Umbilical cord (tissue), 2 donors: ENCODE measurements at places on chromosomes 1 and 21. TPM values are rescaled to one million over a fixed set of nuclear protein-coding genes. Genes with fewer than 3 reads are reported as not detected.

Gene TEKT2
- not detected for total RNA-seq

Gene ALDH9A1
- 64.8 TPM for total RNA-seq

Gene TUT4
- total RNA-seq = 87.4 TPM

Gene S100B
- not detected for total RNA-seq

DNA sequence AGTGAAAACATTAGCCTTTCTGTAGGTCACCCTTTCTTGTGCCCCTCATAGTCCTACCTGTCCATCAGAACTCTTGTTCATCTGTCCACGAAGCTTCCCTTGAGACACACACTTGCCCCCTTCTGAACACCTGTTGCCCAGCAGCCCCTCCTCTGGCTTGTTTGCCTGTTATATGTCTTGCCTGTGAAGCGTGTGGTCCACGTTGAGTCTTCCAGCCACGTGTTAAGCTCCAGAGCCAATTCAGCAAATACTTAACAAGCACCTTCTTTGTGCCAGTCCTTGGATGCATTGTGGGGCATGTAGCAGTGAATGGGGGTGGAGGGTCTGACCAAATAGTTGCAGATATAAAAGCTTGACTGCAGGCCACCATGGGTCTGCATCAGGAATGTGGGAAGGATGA lies 66.6 kb downstream of the MAN1C1 start:
- DNase-seq = no peak

DNA sequence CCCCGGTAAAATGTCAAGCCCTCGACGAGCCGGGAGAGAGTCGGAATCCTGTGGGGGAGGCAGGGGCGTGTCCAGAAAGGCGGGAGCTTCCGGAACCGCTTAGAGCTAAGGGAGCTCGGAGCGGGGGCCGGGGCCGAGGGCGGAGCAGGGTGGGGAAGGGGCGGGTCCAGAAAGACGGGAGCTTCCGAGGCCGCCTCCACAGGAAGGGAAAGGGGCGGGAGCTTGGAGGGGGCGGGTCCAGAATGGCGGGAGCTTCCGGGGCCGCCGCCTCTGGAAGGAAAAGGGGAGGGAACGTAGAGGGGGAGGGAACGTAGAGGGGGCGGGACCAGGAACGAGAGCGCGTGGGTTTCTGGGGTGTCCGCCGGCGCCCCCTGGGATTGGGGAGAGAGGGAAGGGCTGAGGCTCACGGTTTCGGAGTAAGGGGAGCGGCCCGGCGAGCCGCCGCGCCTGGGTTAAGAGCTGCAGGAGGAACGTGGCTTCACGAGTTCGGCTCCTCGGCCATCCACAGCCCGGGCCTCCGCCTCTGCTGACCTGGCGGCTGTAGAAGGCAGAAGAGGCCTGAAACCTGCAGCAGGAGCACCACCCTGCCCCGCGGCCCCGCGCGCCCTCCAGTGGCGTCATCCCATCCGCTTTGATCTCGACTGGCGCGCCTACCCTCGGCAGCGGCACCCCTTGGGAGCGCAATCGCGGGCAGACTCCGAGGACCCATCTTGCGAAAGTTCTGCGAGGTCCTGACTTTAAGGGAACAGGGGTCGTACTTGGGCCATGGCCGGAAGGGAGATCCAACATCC lies 23.0 kb upstream of the HPDL start:
- peak; percentile 99 for DNase-seq

DNA sequence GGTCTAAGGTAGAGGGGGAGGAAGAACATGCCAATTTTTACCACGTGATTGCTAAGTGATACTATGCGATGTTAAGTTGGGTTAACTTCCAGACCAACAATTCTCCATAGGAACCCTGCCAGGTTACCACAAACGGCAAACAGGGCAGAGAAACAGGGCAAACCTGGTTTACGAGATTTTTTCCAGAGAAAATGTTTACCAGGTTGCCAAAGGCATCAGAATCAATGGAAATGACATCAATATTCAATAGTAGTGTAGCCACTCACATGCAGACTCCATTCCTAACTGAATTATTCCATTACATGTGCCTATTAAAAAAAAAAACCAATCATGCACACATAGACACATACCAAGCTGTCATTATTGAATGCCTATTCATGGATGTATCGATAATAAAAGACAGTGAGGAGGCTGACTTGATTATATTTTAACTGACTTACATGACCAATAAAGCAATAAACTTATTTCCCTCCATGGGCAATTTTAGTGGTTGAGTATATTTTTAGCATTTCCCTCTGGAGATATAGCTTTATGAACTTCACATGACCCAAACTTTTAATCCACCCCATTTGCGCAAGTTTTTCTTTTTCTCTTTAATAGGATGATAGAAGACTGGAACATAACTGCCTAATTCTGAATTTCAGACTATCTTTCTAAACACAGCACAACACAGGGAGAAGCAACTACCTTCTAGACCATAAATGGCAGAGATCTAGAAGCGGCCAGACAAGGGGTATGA lies 40.5 kb upstream of the KCNE1 start:
- DNase-seq = no peak

DNA sequence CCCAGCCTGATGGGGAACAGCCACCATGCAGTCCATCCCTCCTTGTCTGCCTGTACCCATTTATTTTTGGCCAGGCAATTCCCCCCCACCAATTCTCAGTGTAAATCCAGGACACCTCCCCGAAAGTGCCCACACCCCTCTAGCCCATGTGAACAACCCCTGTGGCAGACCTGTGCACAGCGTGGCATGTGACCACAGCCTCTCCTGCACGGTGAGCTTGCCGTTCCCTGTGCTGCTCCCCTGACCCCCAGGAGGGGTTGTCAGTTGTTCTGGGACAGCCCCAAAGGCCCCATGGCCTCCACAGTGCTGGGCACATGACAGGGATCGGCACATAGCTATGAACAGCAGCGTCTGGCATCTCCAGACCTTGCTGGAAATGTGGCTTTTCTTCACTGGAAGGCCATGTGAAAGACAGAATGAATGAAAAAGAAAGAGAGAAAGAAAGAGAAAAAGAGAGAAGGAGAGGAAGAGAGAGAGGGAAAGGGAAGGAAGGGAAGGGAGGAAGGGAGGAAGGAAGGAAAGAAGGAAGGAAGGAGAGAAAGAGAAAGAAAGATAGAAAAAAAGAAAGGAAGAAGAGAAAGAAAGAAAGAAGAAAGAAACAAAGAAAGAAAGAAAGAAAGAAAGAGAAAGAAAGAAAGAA lies 3.9 kb downstream of the CAPN9 start:
- no peak for DNase-seq

Gene AMPD1
- total RNA-seq = not detected

GRCh38 chr1:24074817-24075589 lies 36.9 kb downstream of the MYOM3 start:
- no peak for DNase-seq

- DNase-seq = no peak
These were observed 270.9 kb upstream of the PLXNA2 start for GRCh38 chr1:208515129-208515528.

Gene MX2
- 14.2 TPM for total RNA-seq

DNA sequence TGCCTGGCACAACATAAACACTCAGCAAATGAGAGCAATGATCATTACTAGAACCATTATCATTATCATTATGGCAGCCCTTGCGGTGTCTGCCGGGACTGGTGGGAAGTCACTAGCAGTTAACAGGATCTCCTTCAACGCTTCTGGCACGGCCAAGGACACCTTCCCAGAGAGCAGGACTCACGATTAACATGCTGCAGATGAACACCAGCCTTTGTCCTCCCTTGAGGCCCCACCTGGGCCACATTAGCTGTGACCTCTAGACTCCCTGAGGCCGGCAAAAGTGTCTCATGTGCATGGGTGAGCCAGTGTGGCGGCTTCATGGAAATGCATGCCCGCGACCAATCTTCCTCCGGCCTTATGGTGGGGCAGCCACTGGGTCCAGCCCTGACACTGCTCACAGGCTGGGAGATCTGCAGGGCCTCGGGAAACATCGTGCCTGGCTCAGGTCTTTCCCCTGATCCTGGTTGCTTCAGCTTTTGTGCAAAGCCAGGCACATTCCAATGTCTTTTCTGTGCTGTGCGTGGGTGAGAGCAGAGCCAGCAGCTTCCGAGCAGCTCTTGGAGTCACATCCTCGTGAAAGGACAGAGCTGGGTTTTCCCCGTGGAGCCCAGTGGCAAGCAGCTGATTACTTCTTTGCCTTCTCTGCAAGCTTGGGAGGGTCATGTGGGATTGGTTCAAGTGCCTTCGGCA lies 107.3 kb downstream of the HMGB4 start:
- DNase-seq = peak; percentile 77
